Esophagus muscularis mucosa (tissue), 4 donors: ENCODE measurements at places on chromosomes 7 and 10.

GRCh38 chr7:156043416-156044178 lies 231.3 kb upstream of the SHH start:
- no peak overlapping the region for H3K27ac ChIP-seq
- H3K4me1 ChIP-seq, result no peaks in the 10 kb centered on the region
- no peak overlapping the region for H3K4me3 ChIP-seq

DNA sequence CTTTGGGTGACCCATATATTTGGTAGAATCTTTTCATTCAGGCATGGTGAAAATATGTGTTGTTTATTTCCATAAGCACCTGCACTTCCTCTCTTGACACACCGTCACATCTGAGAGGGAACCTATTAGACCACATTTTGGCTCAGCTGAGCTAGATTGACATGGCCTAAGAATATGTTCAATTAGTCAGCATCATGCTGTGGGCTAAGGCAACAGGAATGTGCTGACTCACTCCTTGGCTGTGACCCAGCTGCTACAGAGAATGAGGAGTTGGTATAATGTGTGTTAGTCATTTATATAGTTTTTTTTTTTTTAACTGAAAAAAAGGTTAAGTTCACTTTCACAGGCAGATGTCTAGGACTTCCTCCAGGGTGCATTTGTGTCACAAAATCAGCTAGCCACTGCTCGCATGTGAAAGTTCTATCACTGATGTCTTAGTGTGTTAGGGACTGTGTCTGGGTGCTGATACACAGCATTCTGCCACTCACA lies 180.6 kb downstream of the SEMA3E start:
- DNase-seq, result no peak
- H3K4me3 ChIP-seq, result no peak overlapping the region

GRCh38 chr10:1242975-1243374 lies 186.8 kb downstream of the WDR37 start:
- no peaks in the 10 kb centered on the region for H3K36me3 ChIP-seq
- H3K4me3 ChIP-seq, result no peak overlapping the region
- no peak overlapping the region for H3K27ac ChIP-seq
- DNase-seq, result no peak
- H3K4me1 ChIP-seq, result no peaks in the 10 kb centered on the region
- H3K27me3 ChIP-seq, result peaks cover 9% of the 10 kb centered on the region

- no peak overlapping the region for H3K4me3 ChIP-seq
- H3K36me3 ChIP-seq, result no peaks in the 10 kb centered on the region
- H3K27me3 ChIP-seq, result no peaks in the 10 kb centered on the region
- DNase-seq, result no peak
- H3K4me1 ChIP-seq, result peaks cover 13% of the 10 kb centered on the region
Measured at GRCh38 chr10:77555591-77556212, 81.9 kb downstream of the KCNMA1 start.

DNA sequence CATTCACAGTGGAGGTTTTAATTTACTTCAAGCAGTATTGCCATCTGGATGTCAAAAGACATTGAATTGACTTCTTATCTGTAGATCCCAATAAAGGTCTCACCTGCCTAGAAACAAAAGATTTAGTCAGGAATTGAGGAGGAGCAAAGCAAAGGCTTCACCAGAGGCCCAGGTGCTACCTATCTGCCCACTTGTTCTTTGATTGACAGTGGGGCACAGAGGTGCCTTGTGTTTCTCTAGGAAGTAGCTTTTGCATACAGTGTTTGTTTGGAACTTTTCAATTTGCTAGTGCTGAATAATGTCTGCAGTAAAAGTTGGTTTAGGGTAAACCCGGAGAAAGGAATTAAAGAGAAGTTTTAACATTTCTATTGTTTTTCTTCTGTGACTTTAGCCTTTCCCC lies 40.4 kb downstream of the AUTS2 start:
- H3K27me3 ChIP-seq, result no peaks in the 10 kb centered on the region
- peaks cover 55% of the 10 kb centered on the region for H3K4me1 ChIP-seq
- no peak overlapping the region for H3K27ac ChIP-seq
- DNase-seq, result no peak
- H3K4me3 ChIP-seq, result no peak overlapping the region

- H3K4me1 ChIP-seq, result peaks cover 4% of the 10 kb centered on the region
- H3K27ac ChIP-seq, result no peak overlapping the region
- H3K4me3 ChIP-seq, result no peak overlapping the region
- DNase-seq, result no peak
- H3K36me3 ChIP-seq, result no peaks in the 10 kb centered on the region
Measured at GRCh38 chr10:69224862-69225657, 4.9 kb downstream of the HKDC1 start.

- no peak for DNase-seq
- no peaks in the 10 kb centered on the region for H3K36me3 ChIP-seq
- no peaks in the 10 kb centered on the region for H3K27me3 ChIP-seq
- no peak overlapping the region for H3K4me3 ChIP-seq
- no peak overlapping the region for H3K27ac ChIP-seq
Measured at GRCh38 chr7:71171476-71171875, 39.5 kb downstream of the GALNT17 start.
